Frontal cortex (tissue), 4 donors: ENCODE measurements at places on chromosomes 13 and 19.

- no peak for DNase-seq
These were observed 46.2 kb downstream of the ACTN4 start for GRCh38 chr19:38693380-38694223.

GRCh38 chr13:80778297-80778696, 437.4 kb upstream of the SPRY2 start:
- no peak for DNase-seq

- no peak for DNase-seq
These were observed 20.4 kb upstream of the CPB2 start for GRCh38 chr13:46124967-46125933.

GRCh38 chr13:59343993-59344822, 819.5 kb downstream of the DIAPH3 start:
- no peak for DNase-seq

DNA sequence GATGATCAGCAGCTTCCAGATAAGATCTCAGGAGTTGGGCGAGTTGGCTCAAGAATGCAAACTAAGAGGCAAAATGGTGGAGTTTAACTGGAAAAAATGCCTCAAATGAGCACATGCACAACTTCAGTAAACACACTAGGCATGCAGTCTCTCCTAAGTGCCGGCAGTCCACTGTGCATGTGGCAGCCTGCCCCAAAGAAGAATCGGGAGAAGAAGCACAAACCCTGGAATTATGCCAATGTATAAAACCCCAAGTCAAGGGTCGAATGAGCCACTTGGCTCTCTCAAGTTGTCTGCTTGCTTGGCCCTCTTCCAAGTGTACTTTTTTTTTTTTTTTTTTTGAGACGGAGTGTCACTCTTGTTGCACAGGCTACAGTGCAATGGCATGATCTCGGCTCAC, 53.3 kb upstream of the SLITRK1 start:
- no peak for DNase-seq

GRCh38 chr13:52156724-52157261, 2.6 kb downstream of the NEK3 start:
- no peak for DNase-seq

DNA sequence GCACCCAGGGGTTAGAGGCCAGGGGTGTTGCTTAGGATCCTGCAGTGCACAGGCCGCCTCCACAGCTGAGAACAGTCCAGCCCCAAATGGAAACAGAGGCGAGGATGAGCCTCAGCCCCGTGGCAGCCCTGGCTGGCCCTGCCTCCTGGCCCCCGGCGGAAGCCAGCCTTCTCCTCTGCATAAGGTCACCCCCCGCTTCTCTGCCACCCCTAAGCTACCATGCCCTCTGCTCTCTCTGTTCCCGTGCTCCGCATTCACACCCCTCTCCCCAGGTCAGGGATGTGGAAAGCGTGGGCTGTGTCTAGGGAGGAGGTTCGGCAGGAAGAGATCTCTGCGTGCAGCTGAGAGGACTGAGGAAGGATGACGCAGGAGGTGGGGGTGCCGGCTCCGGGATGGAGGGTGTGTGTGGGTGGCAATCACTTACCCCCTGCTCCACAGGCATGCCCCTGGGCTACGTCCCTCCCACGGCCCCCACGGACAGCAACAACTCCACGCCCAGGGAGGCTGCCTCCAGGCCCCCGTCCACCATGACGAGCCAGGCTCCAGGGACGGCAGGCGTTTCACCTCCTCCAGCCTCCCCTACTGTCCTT, 6.0 kb downstream of the SSC5D start:
- DNase-seq: no peak
